Kidney (tissue), 22 donors: ENCODE measurements at places on chromosomes 2 and 18. TPM values are rescaled to one million over a fixed set of nuclear protein-coding genes. Genes with fewer than 3 reads are reported as not detected.

The UPP2 gene
- 20.9 TPM for polyA plus RNA-seq

The FER1L5 gene
- polyA plus RNA-seq, result 0.15 TPM

GRCh38 chr2:102789349-102790090 is 27.7 kb downstream of the TMEM182 start:
- DNase-seq, result no peak

GRCh38 chr2:217897816-217898806 is 104.7 kb downstream of the TNS1 start:
- no peak for DNase-seq
